ENCODE measurements at places on chromosomes 16 and 17.

DNA sequence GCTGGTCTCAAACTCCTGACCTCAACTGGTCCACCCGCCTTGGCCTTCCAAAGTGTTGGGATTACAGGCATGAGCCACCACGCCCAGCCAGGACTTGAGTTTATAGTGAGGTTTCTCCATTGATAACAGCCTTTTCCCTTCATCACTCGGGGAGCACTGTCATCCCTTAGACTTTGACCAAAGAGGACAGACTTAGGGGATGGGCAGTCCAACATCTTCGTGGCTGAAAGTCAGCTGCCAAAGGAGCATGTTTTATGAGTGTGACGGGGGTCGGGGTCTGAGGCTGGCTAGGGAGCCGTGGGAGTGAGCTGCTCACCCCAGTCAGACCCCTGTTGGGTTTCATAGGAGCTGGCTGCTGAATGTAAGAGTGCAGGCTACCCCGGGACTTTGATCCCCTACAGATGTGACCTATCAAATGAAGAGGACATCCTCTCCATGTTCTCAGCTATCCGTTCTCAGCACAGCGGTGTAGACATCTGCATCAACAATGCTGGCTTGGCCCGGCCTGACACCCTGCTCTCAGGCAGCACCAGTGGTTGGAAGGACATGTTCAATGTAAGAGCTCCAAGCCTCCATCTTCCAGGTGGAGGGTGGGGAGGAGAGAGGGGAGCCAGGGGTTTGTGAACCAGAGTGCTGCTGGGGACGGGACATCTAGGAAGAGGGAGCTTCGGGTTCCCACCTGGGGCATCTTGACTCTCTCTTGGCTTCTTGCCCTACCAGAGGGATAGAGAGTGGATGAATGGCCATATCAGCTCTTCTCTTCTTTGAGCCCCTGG, 3.1 kb downstream of the DHRS11 start:
- DNase-seq = no peak

GRCh38 chr17:5422505-5422904, 2.5 kb downstream of the RPAIN start:
- DNase-seq = no peak

DNA sequence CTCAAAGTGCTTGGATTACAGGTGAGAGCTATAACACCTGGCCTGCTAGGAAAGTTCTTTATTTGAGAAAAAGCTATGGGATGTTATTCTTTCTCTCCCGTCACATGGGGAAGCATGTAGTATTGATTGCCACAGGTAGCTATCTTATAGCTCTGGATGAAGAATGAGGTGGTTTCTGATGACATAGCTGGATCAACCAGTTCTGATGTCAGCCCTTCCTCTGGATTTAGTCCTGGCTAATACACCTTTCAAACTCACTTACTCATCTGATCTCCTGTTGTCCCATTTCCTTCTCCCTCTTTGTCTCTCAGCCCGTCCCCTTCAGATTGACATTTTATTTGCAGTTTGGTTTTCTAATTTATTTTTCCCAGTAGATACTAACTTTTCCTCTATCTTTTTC, 14.1 kb upstream of the PPM1D start:
- no peak for DNase-seq

DNA sequence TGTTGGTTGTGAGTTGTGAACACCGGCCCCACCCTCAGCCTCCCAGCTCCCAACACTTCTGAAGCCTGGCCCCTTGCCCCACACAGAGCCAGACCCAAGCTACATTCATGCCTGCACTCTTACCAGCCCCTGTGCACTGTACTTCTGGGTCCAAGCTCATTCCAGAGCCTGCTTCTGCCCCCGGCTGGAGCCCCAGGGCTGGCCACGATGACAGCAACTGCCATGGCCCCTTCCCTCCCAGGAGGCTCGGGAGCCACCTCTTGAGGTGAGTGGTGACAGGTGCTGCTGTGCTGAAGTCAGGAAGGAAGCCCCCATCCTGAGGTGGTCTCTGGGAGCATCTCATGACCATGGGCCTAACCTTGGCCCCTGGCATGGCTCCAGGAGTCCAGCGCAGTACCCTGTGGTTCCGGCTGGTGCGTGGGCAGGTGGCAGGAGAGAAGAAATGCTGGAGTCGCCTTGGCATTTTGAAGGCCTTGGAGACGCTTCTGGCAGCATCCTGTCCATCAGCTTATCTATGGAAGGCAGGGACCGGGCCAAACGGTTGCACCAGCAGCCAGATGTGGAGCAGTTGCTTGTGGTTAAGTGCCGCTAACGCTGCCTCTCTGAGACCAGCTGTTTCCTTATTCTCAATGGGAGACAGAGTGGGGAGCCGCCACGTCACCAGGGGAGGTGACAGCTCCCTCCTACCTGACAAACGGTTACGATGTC, 3.9 kb upstream of the CDT1 start:
- DNase-seq = no peak

- no peak for DNase-seq
Measured at GRCh38 chr16:46733319-46733830, 14.8 kb downstream of the MYLK3 start.

DNA sequence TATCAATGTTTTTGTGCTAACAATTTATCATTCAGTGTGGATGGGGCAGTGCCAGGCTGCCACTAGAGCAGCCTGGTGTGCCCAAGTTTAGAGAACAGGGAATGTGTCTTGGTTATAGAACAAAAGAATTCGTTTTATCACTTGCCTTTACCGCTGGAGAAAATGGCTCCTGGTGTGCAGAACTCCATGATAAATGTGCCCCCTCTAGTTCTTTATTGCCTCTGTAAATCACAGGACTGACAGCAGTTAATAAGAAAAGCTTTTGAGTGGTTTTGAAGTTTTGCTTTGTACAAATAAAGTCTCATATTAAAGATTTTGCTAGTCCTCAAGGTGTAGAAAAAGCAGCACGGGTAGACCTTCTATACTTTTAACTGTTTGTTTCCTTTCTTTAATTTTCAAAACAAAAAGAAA, 28.2 kb upstream of the PSMD7 start:
- no peak for DNase-seq

- no peak for DNase-seq
Measured at GRCh38 chr16:27417047-27417671, 15.2 kb downstream of the IL21R start.

DNA sequence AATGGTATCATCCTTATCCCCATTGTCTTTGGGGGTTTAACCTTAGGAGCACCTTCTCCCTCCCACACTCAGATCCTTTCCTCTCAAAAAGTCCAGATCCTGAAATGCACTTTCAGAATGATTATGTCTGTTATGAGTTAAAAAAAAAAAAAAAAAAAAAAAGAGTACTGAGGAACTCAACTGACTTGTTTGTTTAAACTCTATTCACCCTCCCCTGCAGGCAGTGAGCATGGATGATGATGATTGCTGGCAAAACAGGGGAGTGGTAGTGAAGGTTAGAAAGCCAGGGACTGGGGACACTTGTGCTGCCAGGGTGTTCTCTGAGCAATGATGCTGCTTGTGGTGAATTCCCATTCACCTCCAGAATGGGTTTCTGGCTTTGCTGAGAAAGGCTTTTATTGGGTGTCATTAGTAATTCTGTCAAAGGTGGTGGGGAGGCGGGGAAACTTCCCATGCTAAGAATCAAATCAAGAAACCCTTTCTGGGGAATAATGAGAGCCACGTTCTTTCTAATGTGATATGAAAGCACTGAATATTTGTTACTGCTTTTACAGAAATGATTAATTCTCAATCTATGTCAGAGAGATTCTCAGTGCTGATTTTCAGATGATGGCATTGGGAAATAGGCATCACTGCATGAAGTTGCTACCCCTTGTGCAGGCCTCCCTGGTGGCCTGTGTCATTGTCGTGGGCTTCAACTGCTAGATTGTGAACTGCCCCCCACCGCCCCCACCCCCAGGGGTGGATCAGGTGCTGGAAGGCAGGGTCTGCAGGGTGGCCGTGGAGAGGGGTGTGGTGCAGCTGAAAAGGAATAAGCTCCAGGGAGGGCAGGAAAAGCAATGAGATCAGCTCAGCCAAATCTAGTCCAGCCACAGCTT, 14.1 kb downstream of the CCL4 start:
- no peak for DNase-seq

DNA sequence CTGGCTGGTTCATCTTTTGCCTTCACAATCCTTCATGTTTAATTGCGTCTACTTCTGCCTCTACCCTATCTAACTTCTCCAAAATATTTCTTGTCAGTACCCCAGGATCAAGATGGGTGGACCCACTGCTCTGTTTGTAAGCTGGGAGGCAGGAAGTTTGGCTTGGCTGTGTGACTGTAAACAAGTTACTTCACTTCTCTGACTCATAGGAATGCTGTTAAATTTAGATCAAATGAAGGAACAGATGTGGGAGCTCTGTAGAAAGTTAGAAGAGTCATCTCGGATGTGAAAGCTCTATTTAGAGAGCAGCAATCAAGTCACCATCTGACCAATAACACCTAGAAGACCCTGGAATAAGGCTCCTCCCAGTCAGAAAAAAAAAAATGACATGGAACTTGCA, 55.2 kb upstream of the MRTFB start:
- no peak for DNase-seq

DNA sequence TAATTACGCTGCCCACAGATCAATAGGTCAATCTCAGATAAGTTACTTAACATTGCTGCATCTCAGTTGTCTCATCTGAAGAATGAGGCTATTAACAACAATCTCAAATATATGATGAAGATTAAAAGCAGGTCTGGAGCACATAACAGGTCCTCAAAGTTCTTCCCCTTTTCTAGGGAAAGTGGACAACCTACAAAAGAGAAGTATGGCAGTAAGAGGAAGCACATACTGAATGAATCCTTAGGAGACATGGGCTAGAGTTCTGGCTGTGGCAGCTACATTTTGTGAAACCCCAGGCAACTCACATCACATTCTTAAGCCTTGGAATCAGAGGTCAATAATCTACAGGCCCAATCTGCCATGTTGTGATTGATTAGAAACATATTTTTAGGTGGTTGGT, 180.6 kb downstream of the PCTP start:
- DNase-seq = no peak

DNA sequence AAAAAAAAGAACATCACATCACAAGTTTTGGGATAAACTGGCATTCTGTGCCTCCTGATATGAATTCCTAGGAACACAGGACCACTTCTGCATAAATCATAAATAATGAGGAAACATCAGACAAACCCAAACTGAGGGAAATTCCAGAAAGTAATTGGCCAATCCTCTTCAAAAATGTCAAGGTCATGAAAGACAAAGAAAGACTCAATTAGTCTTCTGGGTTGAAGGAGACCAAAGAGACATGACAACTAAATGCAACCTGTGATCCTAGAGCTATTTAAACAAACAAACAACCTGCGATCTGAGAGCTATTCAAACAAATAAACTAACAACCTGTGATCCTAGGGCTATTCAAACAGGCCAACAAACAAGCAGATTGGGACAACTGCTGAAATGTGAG, 144.3 kb downstream of the VPS53 start:
- DNase-seq = no peak

DNA sequence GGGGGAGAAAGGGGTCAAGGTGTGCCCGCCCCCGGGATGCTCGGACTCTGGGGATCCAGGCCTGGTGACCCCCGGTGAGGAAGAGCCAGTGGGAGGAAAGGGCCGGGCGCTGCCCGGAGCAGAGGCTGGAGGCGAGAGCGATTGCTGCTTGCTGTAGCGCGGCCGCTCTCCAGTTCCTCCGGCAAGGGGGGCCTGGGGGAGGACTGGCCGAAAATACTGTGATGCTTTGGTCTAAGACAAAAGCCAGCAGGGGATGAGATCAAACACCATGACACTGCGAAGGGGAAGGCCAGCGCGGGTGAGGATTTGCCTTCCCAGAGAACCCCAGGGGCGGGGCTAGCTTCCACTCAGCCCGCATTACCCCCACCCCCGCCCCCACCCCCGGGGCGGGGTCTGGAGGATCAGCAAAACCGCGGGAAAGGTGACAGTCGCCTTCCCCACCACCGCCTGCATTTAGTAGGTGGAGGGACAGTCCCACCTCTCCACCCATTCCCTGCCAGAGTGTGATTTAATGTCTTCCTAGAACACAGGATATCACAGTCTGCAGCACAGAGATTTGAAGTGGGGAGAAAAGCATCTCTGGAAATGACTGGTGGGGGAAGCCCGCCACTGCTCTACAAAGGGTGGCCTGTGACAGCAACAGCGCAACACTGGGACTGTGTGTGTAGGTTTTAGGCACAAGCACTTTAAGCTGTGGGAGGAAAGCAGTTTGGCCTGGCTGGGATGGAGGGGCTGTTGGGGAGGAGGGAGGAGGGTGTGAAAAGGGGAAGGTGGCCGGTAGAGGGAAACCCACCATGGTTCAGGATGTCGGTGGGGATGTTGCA, 25.7 kb downstream of the MRC2 start:
- DNase-seq = peak; percentile 50

- no peak for DNase-seq
Measured at GRCh38 chr16:54936201-54936978, 5.7 kb downstream of the IRX5 start.

DNA sequence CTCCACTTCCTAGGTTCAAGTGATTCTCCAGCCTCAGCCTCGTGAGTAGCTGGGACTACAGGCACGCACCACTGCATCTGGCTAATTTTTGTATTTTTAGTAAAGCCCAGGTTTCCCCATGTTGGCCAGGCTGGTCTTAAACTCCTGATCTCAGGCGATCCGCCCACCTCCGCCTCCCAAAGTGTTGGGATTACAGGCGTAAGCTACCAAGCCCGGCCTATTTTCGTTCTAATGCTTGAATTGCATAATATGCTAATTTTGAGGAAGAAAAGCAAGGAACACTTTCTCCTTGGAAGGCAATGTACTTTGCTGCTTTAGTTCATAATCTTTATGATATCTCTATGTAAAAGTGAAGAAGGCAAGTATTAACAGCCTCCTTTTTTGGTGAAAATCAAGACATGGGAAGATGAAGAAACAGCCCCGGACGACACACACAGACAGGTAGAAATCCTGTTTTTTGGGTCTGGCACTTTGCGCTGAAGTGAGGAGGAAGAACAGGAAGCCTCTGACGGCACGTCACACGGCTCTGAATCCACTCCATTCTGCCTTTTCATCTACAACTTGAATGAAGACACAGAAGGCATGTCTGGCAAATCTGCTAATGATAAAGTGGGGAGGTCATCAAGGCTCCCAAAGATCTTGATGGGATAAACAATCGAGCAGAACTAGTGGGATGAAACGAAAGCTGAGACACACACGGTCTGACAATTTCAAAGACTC, 24.9 kb downstream of the VPS53 start:
- DNase-seq = no peak

All from DMS79 (cell line).